Stimulated activated CD8-positive, alpha-beta memory T cell treated with anti-CD3 and anti-CD28 coated beads, Interleukin-7, amount 100 ng/mL, for 4 hours (primary cell): ENCODE measurements at places on chromosomes 16 and 17.

- no peak for DNase-seq
These were observed 1.5 kb upstream of the CLDN7 start for GRCh38 chr17:7263801-7264078.

DNA sequence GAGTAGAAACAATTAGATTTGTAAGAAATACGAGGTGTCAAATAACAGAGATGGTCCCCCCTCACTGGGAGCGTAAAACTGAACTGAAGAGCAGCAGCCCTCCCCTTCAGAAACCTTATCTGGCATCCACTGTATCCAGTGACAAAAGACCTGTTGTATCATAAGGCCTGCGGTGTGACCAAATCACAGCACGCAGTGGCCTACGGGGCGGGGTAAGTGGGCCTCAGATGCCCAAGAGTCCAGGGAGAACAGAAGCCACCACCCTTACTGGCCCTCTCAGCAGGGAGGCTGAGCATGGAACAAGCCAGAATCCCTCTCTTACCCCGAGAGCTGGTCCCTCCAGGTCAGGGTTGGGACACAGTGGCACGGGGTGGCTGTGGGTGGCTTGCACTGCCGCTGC is 5.5 kb downstream of the JMJD6 start:
- no peak for DNase-seq

DNA sequence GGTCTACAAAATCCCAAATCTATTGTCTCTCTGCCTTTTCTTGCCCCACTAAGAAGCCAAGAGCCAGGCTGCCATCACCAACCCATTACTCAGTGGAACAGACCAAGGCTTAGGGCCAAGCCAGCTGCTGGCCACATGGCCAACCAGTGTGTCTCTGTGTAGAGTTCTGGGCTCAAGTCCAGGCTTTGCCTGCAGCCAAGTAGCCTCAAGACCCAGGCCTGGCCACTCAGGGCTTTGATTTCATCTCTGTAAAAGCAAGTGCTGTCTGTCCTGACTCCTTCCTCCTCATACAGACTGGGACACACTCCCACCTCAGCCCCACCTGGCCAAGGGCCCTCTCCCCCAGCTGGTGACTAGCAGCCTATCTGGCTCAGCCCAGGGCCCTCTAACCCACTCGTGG is 14.6 kb downstream of the SREBF1 start:
- DNase-seq = no peak

- DNase-seq = no peak
These were observed 641 bp downstream of the KRTAP9-1 start for GRCh38 chr17:41190328-41190727.

- no peak for DNase-seq
These were observed 17.6 kb upstream of the MAF start for GRCh38 chr16:79618041-79618691.

DNA sequence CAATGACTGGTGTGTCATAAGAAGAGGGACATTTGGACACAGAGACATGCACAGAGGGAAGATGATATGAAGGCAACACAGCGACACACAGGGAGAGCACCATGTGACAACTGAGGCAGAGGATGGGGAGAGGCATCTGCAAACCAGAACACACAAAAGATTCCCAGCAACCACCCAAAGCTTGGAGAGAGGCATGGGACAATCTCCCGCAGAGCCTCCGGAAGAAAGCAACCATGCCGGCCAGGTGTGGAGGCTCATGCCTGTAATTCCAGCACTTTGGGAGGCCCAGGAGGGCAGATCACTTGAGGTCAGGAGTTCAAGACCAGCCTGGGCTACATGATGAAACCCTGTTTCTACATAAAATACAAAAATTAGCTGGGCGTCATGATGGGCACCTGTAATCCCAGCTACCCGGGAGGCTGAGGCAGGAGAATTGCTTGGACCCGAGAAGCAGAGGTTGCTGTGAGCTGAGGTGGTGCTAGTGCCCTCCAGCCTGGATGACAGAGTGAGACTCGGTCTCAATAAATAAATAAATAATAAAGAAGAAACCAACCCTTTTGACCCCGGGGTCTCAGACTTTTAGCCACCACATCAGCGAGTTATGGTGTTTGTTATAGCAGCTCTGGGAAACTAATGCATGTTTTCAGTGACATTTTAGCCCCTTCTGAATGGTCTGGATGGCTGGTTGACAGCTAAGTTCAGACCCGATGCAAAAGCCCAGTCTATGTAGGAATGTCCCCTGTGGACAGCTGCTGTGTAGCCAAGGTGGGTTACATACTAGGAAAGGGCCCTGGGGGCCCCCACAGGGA is 13.8 kb upstream of the PLCG2 start:
- no peak for DNase-seq
